ENCODE measurements at places on chromosomes 16 and 17.

GRCh38 chr17:77380395-77381184 is 239.8 kb downstream of the SEC14L1 start:
- DNase-seq, result peak; percentile 23

- no peak for DNase-seq
Measured at GRCh38 chr17:542943-543342, 171.7 kb downstream of the VPS53 start.

GRCh38 chr17:39834017-39834416 is 30.1 kb downstream of the IKZF3 start:
- no peak for DNase-seq

DNA sequence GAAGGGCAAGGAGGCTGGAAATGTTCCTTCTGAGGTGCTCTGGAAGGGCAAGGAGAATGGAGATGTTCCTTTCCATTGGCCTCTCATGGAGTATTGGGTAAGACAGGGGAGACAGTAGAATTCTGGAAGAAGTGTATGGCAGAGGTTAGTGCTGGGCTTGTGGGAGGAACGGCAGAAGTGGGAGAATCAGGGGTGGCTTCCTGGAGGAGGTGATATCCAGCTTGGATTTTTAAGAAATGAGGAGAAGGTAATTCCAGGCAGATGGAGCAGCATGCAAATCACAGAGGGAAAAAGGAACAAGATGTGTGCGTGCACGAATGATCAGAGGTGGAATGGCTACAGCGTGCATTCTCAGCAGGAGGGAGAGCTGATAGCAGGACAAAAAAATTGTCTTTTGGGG is 45.1 kb upstream of the ASIC2 start:
- DNase-seq, result no peak

GRCh38 chr16:11232852-11233726 is 22.9 kb downstream of the SOCS1 start:
- DNase-seq, result no peak

DNA sequence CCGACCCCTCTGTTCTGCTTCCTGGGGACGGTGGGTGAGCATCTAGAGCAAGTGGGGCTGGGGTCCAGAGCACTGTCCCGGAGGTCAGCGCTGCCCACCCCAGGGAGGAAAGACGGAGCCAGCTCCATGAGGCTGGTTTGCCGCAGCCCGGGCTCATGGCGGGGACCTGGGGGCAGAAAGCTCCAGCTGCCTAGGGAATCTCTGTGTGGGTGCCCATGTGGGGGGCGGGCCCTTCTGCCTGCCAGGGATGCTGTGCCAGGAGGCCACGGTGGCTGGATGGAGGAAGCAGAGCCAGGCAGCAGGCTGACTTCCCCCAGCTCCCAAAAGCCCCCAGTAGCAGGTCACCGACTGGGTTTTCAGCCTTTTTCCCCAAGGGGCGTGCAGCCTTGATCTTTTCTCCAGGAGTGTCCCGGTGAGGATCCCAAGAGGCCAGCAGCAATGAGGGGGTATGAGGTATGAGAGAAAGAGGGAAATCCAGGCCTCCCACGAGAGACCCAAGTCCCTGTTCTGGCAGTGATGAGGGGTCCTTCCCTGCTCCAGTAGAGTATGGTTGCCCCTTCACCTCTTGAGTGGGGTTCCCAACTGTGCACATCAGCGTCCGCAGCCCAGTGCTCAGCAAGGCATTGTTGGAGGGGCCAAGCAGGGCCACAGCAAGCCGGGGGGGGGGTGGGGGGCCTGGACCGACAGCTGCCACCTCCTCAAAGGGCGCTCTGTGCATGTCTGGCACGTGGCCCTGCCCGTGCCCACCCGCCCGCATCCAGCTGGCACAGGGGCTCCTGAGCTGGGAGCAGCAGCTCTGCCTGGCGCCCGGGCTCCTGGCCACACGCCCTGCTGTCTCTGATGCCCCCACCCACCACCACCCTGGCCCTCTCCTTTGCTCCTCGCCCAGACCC is 15.6 kb upstream of the BCAR1 start:
- DNase-seq, result peak; percentile 23

- DNase-seq, result peak; percentile 39
Measured at GRCh38 chr16:57045694-57046381, 46.5 kb upstream of the CPNE2 start.

GRCh38 chr17:17201907-17202306 is 4.2 kb downstream of the PLD6 start:
- DNase-seq, result no peak

GRCh38 chr17:5381542-5381941 is 37.9 kb downstream of the NUP88 start:
- no peak for DNase-seq

GRCh38 chr17:38511150-38512108 is 83.2 kb downstream of the ARHGAP23 start:
- DNase-seq, result no peak

GRCh38 chr17:74875977-74876593 is 3.3 kb upstream of the FDXR start:
- DNase-seq, result no peak

DNA sequence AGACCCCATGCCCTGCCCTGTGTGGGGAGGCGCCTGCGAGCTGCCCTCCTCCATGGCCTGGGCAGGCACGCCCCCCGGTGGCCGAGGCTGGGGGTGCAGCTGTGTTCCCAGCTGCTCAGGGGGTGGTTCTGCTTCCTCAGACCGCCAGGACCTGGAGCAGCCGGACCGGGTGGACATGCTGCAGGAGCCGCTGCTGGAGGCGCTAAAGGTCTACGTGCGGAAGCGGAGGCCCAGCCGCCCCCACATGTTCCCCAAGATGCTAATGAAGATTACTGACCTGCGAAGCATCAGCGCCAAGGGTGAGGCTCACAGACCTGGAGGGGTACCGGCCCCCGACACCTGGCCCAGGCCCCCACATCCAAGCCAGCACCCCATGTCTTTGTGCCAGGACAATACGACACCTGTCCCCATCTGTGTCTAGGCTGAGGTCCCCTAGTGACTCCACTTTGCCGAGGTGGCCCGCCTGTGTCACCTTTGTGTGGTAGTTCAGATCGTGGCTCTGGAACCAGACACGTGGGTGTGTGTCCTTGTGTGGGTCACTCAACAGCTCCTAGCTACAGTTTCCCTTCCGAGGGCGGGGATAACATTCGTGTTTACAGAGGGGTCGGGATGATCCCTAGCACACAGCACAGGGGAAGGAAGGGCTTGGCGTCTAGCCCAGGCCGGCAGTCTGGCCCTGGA is 9.3 kb downstream of the GJD3 start:
- DNase-seq, result peak; percentile 41

DNA sequence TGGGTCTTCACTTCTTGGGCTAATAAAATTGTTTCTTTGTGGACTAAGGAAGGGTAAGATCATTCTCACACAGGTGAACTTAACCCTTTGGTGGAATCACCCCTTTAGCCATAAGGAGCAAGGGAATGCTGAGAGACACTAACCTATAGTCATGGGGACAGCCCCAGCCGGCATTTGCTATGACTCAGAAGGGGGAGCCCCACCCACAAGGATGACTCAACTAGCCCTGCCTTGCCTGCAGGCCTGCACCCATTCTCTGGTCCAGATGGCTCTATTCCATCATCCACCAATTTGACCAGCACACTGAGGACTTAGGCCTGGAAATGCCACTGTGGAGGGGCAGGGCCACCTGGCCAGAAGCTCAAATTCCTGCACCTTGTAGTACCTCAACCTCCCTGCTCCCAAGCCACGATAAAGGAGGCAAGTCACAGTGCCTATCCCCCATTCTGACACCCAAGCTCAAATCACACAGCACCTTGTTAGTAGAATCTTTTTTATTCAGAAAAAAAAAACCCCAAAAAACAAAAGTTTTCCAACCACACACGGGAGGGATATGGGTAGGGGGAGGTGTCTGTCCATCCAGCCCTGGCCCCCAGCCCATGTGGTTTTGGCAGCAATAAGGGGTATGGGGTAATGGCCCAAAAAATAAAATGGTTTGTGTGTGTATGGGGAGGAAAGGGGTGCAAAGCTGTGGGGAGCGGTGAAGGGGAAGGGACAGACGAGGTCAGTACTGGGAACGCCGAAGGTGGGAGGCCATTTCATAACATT is 3.0 kb downstream of the PFN1 start:
- DNase-seq, result peak; percentile 47

DNA sequence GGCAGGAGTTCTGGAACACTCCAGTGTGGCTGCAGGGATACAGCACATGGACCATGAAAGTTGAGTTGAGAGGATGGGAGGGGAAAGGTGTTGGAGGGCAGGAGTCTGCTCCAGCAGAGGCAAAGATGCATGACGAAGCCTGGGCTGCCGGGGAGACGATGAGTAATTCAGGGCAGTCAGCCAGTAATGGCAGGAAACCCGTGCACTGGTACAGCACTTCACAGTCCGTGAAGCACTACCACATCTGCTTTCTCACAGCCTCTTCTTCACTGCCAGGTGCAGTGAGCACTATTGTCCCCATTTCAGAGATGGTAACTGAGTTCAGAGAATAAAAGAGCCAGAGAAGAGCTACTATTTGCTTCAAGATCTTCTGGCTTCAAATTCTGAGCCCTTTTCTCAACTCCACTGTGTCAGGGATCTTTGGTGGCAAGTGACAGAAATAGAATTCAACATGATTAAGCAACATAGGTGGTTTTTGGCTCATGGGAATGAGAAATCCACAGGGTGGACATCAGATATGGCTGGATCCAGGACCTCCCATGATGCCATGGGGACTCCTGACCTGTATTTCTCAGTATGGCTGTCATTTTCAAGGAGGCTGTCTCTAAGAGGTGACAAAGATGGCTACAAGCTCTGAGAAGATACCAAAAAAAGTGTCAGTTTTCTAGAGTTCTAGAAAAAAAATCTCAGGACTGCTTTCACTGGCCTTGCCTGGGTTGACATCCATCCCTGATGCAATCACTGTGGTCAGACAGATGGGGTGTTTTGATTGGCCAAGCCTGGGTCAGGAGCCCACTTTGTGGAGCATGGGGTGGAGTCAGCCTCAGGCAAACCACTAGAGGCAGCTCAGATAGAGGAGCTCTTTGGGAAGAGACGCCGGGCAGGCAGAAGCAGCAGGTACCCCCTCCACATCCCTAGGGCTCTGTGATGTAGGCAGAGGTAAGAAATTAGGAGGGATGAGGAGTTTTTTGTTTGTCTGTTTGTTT is 24.7 kb downstream of the IL21R start:
- peak; percentile 41 for DNase-seq

- DNase-seq, result no peak
Measured at GRCh38 chr17:10368561-10368960, 4.2 kb downstream of the MYH13 start.

- DNase-seq, result no peak
Measured at GRCh38 chr17:83178533-83179304, 99.3 kb downstream of the METRNL start.

GRCh38 chr16:29757950-29758466 is 12.2 kb upstream of the C16orf54 start:
- no peak for DNase-seq

GRCh38 chr17:41710472-41711090 is 1.6 kb upstream of the GAST start:
- DNase-seq, result peak; percentile 83

GRCh38 chr17:57954397-57955182 is 622 bp downstream of the CUEDC1 start:
- DNase-seq, result peak; percentile 99

DNA sequence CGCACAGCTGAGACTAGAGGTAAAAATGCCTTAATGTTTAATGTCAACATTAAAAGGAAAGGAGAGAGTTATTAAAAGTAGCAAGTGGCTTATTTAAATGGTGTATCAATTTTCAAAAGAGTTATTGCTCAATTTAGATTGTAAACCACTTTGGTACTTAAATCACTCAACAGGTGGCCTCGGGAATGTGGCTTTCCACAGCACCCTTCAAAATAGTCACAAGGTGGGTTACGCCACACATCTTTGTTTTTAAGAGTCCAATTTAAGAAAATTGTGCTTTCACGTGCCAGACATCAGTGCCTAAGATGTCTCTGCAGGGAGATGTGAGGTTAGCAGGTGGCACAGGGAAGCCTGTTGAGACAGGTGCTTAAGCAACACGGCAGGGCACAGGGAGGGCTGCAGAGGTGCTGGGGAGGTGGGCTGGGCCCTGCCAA is 27.5 kb upstream of the ADCY7 start:
- peak; percentile 67 for DNase-seq

GRCh38 chr16:9343276-9343675 is 251.8 kb downstream of the HAPSTR1 start:
- no peak for DNase-seq

- DNase-seq, result no peak
Measured at GRCh38 chr17:49456183-49456965, 38.7 kb upstream of the NGFR start.

GRCh38 chr16:17476414-17477259 is 5.9 kb upstream of the XYLT1 start:
- peak; percentile 11 for DNase-seq

DNA sequence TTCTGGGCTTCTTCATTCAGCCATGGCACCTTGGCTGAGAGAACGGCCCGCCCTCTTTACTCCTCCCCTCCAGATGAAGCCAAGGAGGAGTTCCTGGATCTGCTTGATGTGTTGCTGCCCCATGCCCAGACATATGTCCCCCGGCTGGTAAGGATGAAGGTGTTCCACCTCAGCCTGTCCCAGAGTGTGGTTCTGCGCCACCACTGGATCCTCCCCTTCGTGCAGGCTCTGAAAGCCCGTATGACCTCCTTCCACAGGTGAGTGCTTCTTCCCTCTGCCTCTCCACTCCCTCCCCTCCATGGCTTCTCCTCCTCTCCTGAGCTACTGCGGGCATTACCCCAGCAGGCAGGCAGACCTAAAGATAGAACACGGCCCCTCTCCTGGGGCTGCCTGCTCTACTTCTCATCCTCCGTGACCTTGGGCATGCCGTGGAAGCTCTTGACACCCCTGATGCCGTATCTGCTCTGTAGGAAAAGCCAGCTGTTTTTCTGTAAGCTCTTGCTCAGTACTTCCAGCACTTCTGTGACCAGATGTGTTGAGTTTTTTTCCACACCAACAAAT is 8.7 kb downstream of the USB1 start:
- DNase-seq, result no peak

- no peak for DNase-seq
Measured at GRCh38 chr17:42354956-42355843, 33.0 kb downstream of the STAT3 start.

DNA sequence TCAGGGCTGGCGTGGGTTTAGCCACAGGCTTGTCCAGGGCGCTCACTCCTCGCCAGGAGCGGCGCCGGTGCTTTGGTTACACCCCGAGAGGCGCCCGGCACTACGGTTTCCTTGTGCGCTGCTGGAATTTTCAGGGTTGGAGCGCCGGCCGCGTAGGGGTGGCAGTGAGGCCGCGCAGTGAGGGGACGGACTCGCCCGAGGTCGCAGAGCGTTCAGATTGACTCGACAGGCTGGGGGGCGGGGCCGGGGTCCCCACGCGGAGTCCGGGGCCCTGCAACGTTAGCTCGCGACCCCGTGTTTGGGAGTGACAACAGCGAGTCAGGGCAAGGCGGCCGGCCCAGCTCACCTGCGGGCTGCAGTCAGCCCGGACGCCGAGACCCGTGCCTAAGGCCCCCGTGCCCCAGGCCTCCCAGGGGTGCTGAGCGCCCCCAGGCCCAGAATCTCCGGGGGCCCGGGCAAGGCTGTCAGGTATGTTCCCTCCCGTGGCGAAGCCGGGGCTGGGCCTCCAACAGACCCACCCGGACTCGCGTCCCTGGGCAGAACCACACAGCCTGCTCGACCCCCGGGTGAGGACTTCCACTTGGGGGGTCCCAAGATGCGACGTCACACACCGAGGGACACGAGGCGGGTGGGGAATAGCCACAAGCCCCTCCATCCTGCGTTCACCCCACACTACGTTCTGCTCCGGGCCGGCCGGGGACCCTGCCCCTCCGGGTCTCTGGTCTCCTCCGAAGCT is 1.3 kb upstream of the ACTG1 start:
- DNase-seq, result peak; percentile 89

GRCh38 chr17:43578699-43579565 is 32.8 kb upstream of the ETV4 start:
- peak; percentile 97 for DNase-seq

GRCh38 chr16:85238233-85238647 is 126.0 kb upstream of the CIBAR2 start:
- DNase-seq, result peak; percentile 45

- peak; percentile 75 for DNase-seq
Measured at GRCh38 chr17:1793447-1793806, 31.6 kb downstream of the SERPINF1 start.
